ENCODE measurements at places on chromosomes 5 and 9. TPM values are rescaled to one million over a fixed set of nuclear protein-coding genes. Genes with fewer than 3 reads are reported as not detected.

The AGGF1 gene
- total RNA-seq: 25.2 TPM

The EGFLAM gene
- total RNA-seq: 0.33 TPM

The COL5A1 gene
- 63.7 TPM for total RNA-seq

The GMCL2 gene
- under 0.01 TPM for total RNA-seq

The PAM gene
- 405 TPM for total RNA-seq

The ROPN1L gene
- total RNA-seq: 0.17 TPM
